Stimulated activated CD8-positive, alpha-beta memory T cell treated with anti-CD3 and anti-CD28 coated beads, Interleukin-2, amount 100 ng/mL, for 48 hours (primary cell): ENCODE measurements at places on chromosomes 2 and 18.

GRCh38 chr2:159661286-159661685 is 44.9 kb upstream of the BAZ2B start:
- DNase-seq = no peak

- DNase-seq = no peak
These were observed 69.5 kb downstream of the INPP4A start for GRCh38 chr2:98514096-98514639.

DNA sequence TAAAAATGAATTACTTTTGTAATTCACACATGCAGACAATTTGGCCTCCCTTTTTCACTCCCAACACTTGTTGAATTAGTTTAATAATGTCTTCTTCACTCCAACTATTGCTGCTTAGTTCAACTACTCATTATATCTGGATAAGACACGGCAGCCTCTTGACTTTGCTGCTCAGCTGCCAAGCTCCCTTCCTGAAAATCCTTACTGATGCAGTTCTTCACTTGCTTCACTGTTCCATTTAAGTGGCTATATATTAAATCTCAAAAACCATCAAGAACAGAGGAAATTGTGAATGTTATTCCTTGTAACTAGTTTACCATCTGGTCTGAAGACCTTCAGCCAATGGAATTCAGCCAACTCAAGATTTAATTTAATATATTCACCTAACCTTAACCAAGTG is 127.1 kb downstream of the NCOA1 start:
- no peak for DNase-seq

- no peak for DNase-seq
These were observed 498.4 kb downstream of the XIRP2 start for GRCh38 chr2:167386694-167387093.

GRCh38 chr2:129587426-129588064 is 391.9 kb upstream of the RAB6C start:
- no peak for DNase-seq

- DNase-seq = no peak
These were observed 7.6 kb downstream of the WDFY1 start for GRCh38 chr2:223937535-223937934.

DNA sequence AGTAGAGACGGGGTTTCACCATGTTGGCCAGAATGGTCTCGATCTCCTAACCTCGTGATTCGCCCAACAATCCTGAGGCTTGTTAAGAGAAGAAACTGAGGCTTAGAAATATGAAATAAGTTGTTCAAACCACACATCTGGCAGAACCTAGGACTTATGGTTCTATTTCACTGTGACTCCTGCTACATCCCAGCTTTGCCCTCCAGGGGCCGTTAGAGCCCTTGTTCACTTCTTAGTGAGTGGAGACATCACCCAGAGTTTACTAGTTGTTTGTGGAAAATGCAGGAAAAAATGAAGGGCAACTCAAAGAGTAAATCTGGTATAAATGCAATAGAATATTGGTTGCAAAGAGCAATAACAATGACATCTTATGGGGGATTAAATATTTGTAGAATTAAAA is 43.9 kb downstream of the MARCHF4 start:
- DNase-seq = no peak

GRCh38 chr2:145350011-145350410 is 830.1 kb upstream of the ZEB2 start:
- no peak for DNase-seq

GRCh38 chr18:11944252-11944651 is 36.1 kb upstream of the MPPE1 start:
- DNase-seq = no peak

GRCh38 chr2:12715258-12716031 is 1.3 kb upstream of the TRIB2 start:
- DNase-seq = no peak

- DNase-seq = no peak
These were observed 367.8 kb downstream of the GPD2 start for GRCh38 chr2:156803967-156804366.

- no peak for DNase-seq
These were observed 20.7 kb upstream of the PLB1 start for GRCh38 chr2:28475088-28475595.

GRCh38 chr18:79763407-79763806 is 34.3 kb upstream of the KCNG2 start:
- no peak for DNase-seq

DNA sequence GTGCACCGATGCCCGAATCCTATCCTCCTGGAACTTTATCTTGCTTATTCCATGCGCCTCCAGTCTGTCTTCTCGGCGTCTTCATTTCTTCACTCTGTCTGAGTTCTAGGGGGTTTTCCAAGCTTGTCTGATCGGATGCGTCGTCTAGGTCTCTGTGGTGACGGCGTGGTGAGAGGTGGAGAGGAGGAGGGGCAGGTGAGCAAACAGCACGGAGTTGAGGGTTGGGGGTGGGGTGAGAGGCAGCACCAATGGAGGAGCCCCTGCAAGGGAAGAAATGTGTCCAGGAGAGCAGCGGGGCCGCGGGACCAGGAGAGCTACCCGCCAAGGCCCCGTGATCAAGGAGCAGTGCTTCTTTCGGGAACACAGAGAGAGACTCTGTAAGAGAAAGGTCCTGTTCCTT is 131.3 kb upstream of the TWIST2 start:
- no peak for DNase-seq

- no peak for DNase-seq
These were observed 197.7 kb upstream of the STON1 start for GRCh38 chr2:48332286-48332685.

DNA sequence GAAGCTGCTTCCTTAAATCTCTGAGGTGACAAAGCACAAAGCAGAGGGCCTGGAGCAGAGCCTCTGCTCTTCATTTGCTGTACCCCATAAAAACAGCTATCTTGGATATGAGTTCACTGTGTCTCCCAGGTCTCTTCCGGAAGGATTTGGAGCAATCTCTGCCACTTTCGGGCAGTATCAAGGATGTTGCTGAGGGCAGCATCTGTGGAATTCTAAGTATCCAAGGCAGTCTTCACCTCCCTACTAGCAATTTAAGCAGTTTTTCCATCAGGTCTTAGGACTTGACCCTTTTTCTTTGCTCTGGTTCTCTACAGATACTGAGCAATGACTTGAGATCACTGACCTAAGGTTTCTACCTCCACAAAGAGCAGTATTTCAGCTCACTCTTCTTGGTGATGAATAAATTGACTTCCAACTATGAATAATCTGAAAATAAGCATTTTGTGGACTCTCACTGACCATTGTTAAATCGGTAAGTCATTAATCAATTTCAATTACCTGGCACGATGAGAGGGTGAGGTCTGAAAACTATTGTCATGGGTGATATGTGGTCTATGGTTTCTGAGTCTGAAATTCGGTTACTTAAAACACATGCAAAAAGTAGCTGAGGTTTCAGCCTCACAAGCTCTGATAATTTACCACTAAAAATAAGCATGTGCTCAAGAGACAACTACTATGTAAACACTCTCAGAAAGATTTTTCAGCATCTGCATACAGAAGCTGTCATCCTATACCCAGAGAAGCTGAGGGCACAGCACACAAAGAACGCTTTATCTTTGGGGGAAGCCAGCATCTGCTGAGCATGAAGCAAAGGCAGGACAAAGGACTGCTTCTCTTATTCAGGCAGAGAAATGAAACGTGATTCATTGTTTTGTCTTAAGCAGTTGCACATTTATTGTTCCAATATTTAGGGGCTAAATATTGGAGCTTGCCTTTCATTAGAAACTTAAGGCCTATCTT is 32.1 kb upstream of the SPATS2L start:
- DNase-seq = no peak

GRCh38 chr2:3712424-3712823 is 9.0 kb downstream of the DCDC2C start:
- DNase-seq = no peak

- DNase-seq = no peak
These were observed 92.2 kb upstream of the ITGB6 start for GRCh38 chr2:160292225-160292624.

GRCh38 chr2:28707592-28707991 is 44.0 kb upstream of the PPP1CB start:
- DNase-seq = no peak

DNA sequence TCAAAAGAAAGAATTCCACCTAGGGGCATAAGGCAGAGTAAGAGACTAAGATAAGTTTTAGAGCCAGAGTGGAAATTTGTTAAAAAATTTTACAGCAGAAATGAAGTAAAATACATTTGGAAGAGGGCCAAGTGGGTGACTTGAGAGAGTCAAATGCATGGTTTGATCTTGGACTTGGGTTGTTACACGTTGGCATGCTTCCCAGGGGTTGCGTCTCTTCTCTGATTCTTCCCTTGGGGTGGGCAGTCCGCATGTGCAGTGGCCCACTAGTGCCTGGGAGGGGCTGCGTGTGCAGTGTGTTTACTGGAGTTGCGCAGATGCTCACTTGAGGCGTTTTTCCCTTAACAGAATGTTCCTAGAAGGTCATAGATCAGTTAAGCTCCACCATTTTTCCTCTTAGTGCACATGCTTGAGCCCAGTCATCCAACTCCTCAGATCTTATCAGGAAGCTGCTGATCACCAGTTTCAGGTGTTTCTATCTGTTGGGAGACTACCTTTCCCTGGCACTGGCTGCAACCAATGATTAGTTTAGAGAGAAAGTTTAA is 13.1 kb downstream of the SEH1L start:
- no peak for DNase-seq

- no peak for DNase-seq
These were observed 353.8 kb upstream of the SALL3 start for GRCh38 chr18:78625847-78626246.

DNA sequence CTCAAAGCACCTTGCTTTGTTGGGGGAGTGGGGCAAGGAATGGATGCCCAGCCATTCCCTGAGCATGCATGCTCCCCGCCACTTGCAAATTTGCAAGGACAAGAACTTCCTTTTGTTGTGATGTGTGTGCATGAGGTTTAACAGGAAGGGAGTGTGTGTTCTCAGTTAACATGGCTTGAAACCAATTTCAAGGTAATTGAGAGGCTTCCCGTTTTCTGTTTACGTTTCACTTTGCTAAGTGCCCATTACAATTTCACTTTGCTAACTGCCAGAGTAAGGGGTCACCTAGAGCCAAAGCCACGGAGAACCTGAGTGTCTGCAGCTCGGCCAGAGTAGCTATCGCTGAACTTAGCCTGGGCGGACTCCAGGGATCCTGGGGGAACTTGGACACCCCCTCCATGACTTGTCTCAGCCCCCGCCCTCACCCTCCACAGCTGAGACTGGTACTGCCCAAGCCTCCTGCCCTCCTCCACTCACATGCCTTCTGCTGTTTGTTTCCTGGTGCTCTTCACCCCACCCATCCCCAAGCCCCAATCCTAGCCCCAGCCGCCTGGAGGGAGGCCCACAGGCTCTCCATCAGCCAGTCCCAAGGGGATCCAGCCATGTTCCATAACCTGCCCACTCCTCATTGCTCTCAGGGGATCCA is 53.6 kb upstream of the LAPTM4A start:
- DNase-seq = no peak

DNA sequence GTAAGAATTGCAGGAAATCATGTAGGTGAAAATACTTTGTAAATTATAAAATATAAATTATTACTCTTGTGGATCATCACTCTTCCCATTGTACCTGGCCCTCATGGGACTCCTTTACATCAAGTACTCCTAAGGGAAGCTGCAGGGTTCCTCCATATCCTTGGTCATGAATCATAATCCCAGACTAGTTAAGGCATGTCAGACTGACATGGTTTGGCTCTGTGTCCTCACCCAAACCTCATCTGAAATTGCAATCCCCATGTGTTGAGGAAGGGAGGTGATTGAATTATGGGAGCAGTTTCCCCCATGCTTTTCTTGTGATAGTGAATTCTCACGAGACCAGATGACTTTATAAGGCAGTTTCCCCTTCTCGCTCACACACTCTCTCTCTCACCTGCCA is 77.1 kb downstream of the CMPK2 start:
- no peak for DNase-seq

- no peak for DNase-seq
These were observed 14.7 kb downstream of the NABP1 start for GRCh38 chr2:191692502-191693115.

- no peak for DNase-seq
These were observed 91.0 kb upstream of the LYPD1 start for GRCh38 chr2:132760971-132761370.

GRCh38 chr18:24502667-24503523 is 42.5 kb downstream of the HRH4 start:
- DNase-seq = no peak

DNA sequence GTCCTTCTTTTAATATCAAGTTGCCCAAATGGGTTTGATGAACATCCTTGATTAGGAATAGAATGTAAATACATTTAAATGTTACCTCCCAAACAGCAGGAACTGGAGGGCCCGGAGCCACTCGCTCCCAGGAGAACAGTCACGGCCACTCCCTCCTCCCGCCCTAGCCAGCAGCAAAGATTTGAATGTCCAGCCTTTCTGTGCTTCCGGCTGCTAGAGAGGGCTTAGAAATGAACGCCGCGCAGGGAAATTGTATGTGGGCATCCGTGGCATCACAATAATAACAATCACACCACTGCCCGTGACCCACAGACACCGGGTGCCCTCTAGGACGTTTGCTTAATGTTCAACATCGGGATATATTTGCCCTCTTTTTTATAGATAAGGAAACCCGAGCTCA is 164.9 kb upstream of the SALL3 start:
- DNase-seq = no peak

GRCh38 chr18:60090170-60090569 is 190.4 kb downstream of the PMAIP1 start:
- no peak for DNase-seq

DNA sequence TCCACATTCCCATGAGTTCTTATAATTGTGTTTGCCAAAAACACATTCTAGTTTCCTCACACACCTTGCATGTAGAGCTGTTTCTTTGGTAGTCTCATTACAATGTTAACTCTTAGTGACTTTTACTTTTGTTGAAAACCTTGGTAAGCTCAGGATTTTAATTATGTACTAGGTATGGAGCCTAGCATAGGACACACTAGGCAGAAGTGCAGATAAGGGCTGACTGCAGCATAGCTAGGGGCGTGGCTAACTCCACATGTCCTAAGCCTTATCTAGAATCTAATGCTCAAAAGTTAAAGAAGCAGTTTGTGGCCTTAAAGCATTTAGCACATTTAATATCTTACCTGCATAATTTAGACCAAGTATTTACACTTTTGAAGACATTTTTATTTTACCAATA is 153.7 kb upstream of the FBXO11 start:
- no peak for DNase-seq

GRCh38 chr2:33583194-33583938 is 15.7 kb downstream of the FAM98A start:
- DNase-seq = no peak

GRCh38 chr2:9648821-9649220 is 18.0 kb upstream of the YWHAQ start:
- DNase-seq = no peak

DNA sequence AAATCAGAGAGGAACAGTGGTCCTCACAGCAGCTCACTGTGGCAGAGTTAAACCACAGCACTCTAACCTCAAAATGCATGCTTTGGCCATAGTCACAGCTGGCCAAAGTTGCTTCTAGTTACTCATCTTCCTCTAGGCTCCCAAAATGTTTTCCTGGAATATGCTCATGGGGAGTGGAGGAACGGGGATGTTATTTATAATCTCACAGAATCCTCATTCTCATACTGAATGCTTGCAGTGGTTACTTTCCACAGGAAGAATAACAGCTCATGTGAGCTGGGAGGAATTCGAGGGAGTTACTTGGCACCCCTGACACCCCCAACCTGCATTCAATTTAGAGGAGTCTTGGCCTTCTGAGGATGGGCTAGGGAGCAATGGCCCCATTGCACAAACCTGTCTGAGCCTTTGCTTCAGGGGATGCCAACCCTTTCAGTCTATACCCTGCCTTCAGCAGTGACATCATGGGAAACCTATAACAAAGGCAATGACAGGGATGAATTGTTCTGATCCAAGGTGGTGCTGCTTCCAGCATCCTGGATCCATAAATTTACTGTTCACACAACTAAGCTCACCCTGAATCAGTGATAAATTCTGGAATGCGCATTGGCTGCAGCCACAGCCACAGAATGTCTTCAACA is 22.4 kb upstream of the CCBE1 start:
- DNase-seq = no peak
